T-helper 22 cell (primary cell): ENCODE measurements at places on chromosomes 7 and 10.

DNA sequence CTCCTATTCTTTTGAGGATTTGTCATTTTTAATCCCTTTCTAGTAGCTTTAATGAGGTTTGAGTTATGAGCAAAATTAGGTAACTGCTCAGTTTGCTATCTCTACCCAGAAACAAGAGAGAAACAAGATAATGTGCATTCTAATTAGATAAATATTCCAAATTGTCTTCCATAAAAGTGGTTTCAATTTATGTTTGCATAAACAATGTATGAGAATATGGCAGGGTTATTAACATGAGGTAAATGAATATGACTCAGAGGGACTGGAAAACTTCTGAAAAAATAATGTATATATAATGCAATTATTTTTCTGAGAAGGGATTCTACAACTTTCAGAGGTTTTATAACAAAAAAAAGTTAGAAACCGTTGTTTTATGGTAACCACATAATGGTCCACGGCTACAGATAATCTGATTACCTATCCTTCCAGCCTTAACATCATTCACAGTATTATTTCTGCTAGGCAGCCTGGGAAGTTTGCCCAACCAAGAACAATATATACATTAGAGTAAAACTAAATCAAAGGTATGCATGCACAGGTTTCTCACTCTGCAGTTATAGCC, 101.2 kb downstream of the CRPPA start:
- no peak for DNase-seq

GRCh38 chr10:120345186-120345585, 111.8 kb upstream of the PLPP4 start:
- DNase-seq = no peak

DNA sequence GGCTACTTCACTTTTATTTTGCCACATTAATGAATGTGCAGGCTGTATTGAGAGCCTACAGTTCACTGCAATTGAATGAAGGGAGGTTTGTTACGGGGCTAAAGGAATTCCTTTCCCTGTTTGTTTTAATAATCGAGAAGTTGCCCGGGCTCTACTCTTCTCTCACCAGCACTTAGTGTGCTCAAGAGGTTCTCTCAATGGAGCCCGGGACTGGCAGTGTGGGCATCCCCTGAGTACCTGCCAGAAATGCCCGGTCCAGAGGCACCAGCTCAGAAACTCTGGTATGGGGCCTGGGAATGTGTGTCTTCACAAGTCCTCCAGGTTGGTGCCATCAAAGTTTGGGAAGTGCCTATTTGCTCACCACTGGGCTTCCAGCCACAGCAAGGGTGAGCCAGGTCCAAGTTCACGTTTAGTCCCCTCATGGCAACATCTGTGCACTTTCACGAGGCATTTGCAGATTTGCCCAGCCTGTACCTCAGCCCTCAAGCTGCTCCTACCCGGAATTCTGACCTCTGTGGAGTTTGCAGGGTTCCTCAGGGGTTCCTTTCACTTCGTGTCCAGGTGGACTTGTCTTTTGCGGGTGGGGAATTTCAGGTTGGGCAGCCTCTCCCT, 622.4 kb downstream of the SDK1 start:
- DNase-seq = no peak

DNA sequence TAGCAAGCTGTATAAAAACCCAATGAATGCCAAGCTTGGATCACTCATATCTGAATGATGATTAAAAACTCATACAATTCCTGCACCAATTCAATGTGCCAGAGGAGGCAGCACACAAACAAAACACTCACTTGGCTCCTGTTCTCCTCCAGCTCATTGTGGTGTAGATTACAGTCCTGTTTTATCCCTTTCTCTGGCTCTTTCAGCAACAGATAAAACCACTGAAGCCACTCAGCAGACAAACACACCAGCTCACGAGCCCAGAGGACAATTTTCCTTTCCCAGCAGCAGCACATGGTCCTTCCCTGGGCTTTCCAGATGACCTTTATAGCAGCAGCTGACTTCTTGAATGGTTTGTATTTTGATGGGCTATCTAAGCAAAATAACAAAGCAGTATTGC, 107.3 kb upstream of the STARD3NL start:
- DNase-seq = no peak

DNA sequence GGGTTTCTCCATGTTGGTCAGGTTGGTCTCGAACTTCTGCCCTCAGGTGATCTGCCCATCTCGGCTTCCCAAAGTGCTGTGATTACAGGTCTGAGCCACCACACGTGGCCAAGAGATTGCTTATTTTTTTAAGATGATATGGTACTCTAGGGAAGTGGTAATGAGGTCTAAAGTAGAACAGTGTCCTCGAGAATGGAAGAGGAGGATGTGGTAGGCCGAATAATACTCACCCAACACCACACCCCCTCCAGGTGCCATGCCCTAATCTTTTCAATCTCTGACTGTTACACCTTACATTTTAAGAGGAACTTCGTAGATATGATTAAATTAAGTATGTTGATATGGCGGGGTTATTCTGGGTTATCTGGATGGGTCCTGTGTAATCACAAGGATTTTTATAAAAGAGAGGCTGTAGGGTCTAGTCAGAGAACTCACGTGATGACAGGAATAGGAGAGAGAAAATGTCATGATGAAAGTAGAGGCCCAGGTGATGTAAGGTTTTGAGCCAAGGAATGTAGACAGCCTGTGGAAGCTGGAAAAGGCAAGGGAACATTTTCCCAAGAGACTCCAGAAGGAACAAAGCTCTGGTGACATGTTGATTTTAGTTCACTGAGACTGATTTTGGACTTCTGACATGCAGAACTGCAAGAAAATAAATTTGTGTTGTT, 29.5 kb downstream of the CDK13 start:
- DNase-seq = peak; percentile 29

DNA sequence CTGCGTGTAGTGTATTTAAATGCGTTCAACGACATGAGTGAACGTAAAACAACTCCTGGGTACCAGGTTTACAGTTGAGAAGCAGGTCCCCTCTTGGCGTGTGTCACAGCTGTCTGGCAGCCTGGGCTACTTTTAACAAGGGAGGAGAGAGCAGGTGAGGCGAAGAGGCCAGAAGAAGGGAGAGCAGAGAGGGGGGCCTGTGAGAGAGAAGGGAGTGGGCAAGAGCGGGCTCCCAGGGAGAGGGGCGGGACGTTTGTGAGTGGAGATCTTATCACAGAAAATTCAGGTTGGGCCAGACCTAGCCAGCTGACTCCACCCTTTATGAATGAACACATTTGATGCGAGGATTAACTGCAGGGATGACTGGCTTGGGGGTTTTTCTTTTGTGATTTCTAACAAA, 154.0 kb downstream of the CAMK1D start:
- DNase-seq = no peak

DNA sequence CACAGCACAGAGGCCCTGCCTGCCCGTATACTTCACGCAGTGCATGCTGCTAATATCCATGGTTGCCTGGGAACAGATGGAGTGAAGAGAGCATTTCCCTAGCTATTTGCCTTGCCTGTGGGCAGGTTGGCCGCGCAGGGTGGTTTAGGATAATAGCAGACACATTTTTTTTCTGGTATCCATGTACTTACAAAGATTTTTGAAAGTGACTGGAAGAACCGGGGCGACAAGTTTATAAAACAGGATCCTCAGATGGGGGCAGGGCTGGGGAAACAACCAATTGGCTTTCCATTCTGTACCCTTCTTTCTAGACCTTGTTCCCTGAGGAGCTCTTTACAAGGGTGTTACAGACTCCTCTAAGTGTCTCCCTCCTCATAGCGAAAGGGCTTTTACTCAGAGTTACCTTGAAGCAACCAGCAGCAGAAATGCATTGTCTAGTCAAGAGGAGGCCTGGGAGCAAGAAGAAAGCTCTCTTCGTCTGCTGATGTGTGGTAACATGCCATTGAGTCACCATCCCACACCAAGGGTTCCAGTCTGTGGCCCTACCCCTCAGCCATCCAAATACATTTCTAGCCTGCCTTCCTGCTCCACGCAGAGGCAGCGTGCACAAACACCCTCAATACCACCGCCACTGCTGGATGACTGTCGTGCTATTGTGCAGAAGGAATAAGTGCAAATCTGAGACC, 31.5 kb downstream of the MTURN start:
- DNase-seq = no peak

DNA sequence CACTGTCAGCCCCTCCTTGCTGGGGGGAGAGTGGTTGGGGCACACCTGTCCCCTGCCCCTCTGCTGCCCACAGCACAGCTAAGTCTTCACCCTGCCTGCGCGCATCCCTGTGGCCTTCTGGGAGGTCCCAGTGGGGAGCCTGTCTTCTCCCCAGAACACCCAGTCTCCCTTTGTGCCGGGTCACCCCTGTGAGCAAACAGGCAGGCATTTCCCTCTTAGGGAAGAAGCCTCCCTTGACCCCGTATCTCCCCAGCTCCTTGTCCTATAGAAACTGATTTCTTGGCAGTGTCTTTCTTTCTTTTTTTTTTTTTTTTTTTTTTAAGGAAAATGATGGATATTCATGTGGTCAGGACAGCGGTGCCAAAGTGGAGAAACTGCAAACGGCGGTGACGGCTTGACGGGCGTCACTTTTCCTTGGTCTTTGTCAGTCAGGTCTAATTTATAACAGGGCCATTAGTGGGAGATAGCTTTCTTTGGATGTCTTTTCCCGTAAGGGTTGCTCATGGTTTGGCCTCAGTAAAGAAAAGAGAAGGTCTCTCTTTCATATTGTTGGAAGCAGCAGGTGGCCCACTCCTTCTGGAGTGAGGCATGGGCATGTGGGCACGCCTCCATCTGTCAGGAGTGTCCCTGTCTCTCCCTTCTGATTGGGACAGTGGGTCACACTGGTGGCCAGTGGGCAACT, 115.3 kb downstream of the NKX6-2 start:
- DNase-seq = no peak

DNA sequence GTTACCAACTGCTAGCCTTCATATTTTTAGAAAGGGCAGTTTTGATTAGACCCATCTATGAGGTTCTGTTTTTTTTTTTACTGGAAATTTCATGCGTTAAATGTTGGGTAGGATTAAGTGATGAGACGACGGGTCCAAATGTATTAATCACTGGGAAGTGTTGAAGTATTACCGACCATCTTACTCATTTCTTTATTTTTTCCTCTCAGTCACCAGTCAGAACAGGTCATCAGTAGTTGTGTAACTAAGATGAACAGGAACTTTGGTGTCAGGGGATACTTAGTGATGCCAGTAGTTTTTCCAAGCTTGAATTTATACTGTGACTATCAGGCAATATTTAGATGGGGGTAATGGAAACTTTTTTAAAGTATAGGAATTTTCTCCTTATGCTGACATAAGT, 14.2 kb downstream of the TFAM start:
- DNase-seq = no peak

DNA sequence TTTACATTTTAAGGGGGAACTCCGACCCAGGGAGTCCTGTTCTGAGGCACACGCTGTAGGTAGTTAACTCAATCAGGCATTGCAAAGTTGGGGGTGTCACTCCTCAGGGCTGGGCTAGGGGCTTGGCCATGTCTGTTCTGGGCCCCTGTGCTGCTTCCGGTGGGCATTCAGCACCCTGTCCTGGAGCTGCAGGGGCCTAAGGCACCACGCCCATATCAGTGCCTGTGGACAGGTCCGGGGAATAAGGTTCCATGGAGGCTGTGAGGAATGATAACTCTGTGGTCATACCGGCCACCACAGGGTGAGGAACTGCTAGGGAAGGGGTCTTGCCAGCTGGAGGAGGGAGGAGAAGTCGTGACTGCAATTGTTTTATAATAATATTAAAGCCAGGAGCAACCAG, 539.1 kb upstream of the FOXK1 start:
- DNase-seq = no peak

GRCh38 chr7:371779-372545, 82.0 kb downstream of the FOXL3 start:
- DNase-seq = no peak

GRCh38 chr7:129949292-129950133, 3.2 kb downstream of the UBE2H start:
- no peak for DNase-seq

DNA sequence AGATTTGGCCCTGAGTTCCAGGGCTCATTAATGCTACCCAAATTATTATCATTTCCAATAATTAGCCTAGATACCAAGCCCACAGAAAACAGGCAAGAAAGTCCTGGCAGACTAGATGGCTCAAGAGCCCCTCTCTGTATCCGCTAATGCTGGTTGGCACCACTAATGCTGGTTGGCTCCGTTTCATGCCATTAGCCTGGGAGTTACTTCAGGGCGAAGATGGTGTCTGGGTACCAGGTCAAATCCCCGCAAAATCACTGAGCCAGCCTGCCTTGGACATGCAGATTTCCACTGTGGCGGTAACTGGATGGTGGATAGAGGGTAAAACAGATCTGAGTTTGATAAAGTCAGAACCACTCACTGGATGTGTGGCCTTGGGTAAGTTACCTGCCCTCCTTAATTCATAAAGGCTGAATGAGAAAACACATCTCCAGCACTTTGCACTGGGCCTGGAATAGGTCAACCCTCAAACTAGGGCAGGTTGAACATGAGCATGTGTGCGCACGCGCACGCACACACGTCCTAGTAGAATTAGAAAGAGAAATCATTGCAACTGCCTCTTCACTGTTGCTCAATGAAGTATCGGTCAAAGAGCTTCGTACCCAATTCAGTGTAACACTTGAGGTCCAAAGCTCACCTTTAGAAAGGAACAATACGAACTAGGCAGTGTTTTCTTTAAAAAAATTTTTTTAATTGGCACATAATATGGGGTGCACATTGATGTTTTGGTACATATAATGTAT, 91.5 kb downstream of the PRPF18 start:
- no peak for DNase-seq

DNA sequence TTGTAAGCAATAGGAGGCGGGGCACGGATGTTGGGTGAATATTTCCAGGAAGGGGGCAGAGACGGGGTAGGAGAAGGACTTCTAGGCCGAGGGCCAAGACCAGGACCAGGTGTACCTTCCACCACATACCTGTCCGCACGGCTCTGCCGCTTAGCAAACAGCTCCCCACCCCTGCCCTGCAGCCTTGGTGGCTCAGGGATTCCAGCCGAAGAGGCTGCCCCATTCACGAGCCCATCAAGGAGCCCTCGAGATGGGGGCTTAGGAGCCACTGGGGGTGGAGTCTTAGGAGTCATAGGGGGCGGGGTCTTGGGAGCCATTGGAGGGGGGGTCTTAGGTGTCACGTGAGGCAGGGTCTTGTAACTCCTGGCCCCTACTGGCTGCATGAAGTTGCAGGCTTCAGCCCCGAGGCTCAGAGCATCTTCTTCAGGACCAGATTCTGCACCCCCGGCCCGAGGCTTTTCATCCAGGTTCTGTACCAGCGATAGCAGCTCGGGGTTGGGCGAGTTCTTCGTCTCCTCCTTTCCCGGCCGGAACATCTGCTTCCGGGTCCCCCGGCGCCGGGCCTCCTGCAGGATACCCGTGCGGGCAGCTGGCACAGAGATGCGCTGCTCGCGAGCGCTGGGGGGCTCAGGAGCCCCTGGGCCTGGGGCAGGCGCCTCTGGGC, 6.1 kb upstream of the MYOZ1 start:
- no peak for DNase-seq

DNA sequence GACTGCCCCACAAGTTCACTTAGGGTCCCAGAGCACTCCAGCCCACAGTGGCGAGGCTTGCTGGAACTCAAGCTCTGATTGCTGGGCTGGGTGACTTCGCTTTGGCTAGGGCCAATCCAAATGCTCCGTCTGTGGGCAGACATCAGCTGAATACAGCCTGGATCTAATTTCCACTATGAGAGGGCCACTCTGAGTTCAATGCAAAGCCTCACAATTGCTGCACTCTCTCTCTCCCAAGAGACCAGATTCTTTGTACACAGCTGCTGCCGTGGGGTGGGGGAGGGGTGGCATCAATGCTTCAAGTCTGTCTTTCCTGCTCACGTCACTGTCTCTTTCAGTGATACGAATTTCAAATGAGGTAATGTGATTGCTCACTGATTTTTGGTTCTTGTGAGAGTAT, 47.3 kb upstream of the BPGM start:
- DNase-seq = no peak
